Nucleus accumbens (tissue), 56 donors: ENCODE measurements at places on chromosomes 5 and 9.

- DNase-seq, result peak; percentile 58
Observed at GRCh38 chr5:78540335-78541085, 108.1 kb downstream of the LHFPL2 start.

GRCh38 chr5:111928511-111928910, 171.5 kb upstream of the NREP start:
- no peak for DNase-seq

DNA sequence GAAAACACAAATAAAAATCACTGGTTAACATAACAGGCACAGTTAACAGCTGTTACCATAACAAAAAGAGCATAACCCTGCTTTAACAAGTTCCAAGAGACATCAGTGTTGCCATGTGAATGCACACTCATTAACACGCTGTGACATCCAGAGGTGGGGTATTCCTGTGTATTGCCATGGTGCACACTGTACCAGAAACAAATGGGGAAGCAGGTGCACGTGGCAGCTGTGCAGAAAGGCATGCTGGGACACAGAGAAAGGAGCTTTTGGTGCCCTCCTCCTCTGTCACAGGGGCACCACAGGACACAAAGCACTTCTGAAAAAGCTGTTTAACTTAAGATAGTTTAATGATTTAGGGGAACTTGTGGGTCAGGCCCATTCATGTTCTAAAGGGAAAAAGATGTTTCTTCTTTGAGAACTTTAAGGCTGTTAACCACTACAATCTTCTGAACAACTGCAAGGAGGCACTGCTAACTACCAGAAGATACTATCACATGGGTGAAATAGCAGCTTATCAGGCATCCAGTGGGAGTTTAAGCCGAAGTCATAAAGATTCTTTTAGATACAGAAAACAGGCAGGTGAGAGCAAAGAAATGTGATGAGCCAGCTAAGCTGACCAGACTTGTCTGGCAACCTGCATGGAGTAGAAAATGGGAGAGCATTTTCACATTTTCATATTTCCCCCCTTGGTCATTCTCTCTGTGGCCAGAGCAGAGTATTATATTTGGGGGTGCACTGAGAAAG, 56.4 kb upstream of the GOLPH3 start:
- no peak for DNase-seq

DNA sequence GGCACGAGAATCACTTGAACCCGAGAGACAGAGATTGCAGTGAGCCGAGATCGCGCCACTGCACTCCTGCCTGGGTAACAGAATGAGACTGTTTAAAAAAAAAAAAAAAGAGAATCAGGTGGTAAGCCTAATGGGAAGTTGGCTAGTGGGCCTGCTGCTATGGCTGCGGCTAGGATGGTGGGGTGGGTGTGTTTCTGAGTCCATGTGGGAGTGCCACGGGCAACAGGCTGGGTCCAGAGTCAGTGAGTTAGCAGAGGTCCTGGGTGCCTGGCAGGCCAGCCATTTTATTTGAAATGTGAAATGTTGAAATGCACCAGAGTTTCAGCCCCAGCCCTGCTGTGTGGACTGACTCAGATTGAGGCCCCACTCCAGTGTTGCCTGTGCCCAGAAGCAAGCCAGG, 37.8 kb downstream of the JADE2 start:
- DNase-seq, result no peak

GRCh38 chr9:85541876-85542275, 199.9 kb downstream of the AGTPBP1 start:
- no peak for DNase-seq

DNA sequence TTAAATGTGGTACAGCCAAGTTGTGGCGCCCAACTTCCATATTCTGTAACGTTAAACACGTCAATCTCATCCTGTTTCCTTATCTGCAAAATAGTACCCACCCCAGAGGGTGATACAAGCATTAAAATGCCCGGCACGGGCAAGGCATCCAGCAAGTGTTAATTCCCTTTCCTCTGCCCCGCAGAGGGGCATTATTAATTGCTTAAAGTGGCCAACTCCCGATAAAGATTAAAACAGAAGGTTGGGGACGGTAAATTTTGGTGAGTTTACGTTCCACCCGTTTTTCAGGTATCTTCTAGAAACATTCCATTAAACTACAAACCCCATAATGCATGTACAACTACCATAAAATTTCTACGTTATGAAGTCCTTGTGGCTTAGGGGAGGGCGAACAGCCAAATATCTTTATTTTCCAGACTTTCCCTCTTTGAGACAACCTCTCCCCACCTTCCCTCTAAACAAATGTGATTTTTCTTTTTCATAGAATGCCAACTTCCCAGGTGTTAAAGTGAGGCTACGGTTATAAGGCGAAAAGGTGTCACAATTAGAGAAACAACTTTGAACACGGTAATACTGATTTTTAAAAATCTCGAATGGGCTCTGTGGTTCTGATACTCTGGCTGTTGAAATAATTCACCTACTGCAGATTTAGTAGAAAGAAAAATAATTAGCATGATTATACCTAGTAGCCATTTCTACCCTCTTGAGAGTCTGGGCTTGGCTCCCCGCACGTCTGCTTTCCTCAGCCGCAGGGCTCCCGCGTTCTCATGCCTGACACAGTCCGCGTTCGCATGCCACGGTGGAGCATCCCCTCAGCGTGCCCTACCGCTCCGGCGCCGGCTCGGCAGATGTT, 1.2 kb upstream of the GPBP1 start:
- no peak for DNase-seq

GRCh38 chr5:66841264-66841663, 245.1 kb downstream of the MAST4 start:
- no peak for DNase-seq

GRCh38 chr9:127858041-127858512, 3.6 kb upstream of the ENG start:
- no peak for DNase-seq

DNA sequence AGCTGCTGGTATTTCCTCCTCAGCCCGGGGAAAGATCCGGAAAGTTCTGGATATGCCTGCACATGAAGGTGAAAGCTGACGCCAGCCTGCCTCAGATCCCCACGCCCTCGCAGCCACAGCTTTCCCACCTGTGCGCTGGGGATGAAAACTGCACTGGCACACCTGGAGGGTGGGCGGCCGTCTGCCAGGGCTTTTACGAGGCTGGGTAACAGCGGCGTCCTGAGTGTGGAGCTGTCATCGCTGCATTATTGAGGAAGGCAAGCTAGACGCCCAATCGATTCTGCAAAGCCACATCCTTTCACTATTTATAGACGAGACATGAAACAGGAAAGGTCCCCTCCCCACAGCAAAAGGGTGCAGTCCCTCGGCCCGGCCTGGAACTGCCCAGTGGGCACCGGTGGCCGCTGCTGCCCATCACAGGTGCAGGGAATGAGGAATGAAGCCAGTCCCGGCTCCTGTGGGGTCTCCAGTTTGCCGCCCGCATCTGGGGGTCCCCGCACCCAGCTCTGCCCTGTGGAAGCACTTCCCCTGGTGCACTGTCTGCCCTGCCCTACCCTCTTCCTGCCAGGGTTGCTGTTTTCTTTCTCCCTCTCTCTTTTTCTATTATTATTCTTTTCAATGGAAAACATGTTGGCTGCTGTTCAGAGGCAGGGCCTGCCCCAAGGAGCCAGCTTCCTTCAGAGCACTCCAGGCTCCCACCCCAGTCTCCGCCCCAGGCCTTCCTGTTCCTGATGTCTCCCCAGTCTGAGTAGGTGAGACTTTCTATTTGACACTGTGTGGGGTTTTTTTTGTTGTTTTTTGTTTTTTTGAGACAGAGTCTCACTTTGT, 7.0 kb downstream of the NOTCH1 start:
- DNase-seq, result no peak

DNA sequence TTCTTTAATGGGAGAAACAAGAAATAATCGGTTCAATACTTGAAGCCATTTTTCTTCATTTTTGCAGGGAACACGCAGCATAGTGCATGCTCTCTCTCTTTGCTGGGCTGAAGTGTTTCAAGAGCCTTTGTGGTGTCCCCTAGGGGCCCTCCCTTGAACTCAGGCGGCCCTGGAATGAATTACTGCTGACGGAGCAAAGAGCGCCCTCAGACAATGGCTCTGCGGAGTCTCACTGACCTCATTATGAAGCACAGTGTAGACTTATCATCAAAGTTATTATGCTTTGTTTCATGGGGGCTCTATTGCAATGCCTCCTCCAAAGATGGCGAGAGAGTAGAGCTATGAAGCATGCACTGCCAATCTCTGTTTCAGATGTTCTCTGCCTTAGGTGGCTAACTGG, 64.8 kb upstream of the ADCY2 start:
- no peak for DNase-seq

DNA sequence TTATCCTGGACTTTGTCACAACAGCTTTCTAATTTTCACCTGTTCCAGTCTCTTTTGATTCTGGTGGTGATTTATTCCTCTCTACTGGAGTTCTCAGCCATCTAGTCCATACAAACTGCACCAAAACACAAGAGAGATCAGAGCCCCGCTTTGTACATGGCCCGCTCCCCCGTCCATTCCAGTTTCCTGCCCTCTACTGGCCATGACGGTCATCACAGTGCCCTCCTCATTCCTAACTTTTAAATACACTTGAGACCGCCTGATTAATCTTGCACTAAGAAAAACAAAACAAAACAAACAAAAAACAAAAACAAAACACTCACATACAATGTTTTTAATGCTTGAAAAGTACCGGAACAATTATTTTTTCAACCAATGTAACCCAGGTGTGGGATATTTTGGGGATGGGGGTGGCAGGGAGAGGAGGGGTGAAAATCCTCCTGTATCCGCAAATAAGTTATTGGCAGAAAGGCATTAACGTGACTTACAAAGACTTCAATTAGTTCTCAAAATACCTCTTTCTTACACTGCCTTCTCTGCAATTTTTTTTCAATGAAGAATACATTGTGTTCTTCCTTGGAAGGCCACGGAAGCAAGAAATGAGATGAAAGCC, 84.8 kb upstream of the PAM start:
- DNase-seq, result no peak

- DNase-seq, result no peak
Observed at GRCh38 chr5:68178579-68178978, 37.0 kb upstream of the PIK3R1 start.

DNA sequence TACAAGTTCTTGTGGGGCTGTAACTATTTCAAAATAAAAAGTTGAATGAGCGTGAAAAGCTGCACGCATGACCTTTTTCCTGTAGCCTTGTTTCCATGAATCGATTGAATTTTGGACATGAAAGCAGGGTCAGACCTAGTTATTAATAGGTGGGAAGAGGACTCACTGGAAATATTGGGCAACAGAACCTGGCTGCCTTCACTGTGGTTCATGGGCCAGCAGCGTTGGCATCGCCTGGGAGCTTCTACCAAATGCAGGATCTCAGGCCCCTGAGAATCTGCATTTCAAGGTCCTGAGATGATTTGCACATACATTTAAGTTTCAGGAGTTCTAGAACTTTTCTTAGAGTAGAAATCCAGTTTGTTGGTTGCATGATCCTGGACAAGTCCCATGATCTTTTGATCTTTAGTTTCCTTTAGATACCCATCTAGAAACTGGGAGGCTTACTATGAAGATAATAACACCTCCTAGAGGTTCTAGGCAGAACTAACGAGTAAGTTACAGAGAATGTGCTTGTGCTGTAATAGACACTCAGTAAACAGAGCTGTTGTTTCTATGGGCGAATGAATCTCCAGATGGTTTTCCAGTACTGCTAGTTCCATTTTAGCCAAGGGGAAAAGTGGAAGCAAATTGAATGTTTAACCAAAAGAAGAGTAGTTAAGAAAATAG, 12.4 kb downstream of the ANKRD33B start:
- DNase-seq, result no peak

DNA sequence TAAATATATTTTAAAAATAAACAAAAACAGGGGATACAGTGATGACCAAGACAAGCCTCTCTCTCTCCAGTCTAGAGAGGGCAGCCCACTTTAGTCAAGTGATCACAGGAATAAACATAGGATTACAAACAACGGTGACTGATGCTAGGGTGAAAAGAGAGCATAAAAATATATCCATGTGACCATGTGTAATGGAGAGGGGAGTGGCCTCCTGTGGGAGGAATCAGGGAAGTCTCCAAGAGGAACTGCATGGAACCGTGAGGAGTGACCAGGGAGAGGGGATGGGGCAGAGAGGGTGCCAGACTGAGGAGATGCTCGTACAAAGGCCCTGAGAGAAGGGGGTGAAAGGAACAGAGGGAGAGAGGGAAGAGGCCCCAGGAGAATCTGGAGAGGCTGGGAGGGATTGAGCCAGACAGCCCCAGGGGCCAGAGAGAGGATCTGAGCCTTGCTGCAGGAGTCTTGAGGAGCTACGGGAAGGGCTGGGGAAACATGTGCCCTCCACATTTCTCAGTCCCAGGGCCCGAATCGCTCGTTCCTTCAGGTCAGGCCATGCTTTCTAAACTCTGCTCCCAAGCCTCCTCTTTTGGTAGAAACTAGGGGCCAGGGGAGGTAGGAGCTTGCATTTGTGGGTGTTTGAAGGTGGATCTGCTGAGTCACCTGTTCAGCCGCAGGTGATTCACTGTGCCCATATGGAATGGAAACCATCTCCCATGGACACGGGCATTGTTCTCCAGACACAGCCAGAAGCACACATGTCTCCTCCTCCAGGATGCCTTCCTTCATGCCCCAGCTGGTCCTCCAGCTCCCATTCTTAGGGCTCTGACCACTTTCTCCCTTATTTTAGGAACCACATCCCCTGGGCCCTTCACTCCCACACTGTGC, 63.8 kb downstream of the PAX5 start:
- no peak for DNase-seq

GRCh38 chr9:136020206-136020605, 59.0 kb upstream of the UBAC1 start:
- DNase-seq, result no peak

- no peak for DNase-seq
Observed at GRCh38 chr9:128151309-128152132, 2.3 kb downstream of the LCN2 start.

DNA sequence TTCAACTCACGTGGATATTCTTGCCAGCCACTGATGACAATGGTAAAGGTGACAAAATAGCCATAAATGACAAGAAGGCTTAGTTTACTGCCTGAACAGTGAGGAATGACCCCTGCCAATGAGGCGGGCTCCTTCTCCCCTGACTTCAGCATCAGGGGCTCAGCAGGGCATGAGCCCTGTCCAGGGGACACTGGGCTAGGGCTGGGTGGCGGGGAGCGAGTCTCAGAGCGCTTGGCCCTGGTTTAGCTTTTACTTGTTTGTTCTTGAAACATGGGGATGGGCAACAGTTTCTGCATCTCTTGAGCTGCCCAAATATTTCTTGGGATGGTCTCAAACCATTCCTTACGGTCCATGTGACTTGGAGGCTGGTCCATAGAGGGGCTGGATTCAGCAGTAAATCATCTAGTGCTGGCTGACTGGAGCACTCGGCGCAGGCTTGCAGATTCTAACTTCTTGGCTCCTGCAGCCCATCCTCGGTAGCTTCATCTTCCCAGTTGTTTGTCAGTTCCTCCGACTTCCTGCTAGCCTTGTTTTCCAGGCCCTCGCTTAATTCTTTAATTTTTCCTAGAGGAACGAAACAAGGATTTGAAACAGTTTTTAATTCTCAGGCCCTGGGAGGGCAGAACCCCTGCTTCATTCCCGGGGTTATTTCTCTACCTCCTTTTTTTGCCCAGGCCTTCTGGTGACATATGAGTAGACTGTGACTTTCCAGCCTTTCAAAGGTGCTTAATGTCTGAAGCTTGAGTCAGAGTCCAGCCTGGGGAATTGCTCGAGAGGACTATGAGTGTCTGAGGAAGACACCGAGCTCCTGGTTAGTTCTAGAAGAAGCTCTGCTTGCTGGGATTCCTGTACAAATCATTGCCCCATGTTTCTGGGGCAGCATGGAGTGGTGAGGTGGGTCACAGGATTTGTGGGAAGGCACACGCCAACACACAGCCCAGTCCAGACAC, 4.5 kb upstream of the HMCN2 start:
- no peak for DNase-seq

- DNase-seq, result no peak
Observed at GRCh38 chr9:113853333-113853732, 22.8 kb upstream of the ZNF618 start.

- no peak for DNase-seq
Observed at GRCh38 chr5:122870219-122870856, 24.9 kb downstream of the SNX24 start.

- no peak for DNase-seq
Observed at GRCh38 chr9:85404911-85405565, 336.7 kb downstream of the AGTPBP1 start.
